ENCODE measurements at places on chromosomes 7 and 10.

DNA sequence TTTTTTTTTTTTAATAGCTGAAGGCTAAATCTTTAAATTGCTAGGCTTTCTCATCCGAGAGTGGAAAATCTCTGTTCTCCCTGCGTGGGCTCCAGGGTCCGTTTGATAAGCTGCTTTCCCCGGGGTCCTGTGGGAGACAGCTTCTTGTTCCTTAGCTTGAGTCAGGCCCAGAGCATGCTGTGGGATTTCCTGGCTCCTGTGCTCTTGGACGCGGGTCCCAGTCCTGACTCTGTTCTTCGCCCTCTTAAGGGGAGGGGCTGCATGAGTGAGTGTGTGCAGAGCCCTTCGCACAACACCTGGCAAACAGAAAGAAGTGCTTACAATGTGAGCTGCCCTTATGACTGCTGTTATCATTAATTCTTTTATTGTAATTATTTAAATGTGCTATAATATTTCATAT, 133.5 kb downstream of the TACC2 start:
- DNase-seq, result no peak

GRCh38 chr7:158274996-158275395, 312.6 kb downstream of the PTPRN2 start:
- DNase-seq, result no peak

DNA sequence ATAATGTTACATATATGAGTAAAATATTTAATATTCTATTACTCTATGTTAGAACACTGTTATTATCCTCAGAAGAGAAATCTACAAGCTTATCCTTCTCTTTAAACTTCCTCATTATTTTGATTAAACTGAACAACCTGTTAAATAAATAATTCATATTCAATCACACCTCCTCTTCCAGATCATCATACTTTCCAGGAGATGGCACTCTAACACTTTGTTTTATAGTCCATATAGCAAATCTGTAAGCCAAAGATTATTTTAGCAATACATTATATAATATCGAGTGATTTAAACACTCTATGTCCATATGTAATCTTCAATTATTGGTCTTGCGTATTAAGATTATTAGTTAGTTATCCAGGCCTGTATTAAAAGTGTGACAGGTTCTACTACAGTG, 694.1 kb downstream of the ANKRD7 start:
- no peak for DNase-seq

DNA sequence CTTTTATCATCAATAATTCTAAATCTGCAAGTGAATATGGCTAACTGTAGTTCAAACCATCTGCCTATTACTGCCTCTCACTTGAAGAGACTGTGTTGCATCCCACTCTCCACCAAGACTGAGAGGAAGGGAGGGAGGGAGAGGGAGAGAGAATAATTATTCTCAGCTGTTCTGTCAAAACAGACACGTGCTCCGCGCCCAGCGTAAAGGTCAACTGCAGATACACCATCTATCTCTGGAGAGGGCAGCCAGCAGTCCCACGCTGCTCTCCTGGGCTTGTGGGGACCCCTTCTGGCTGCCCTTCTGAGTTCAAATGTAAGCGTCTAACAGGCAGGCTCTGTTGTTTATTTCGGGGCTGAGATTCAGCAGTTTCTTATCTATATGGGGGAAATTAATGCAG, 625.5 kb upstream of the GALNT17 start:
- DNase-seq, result no peak

- DNase-seq, result no peak
Observed at GRCh38 chr10:10911035-10911434, 106.6 kb upstream of the CELF2 start.

DNA sequence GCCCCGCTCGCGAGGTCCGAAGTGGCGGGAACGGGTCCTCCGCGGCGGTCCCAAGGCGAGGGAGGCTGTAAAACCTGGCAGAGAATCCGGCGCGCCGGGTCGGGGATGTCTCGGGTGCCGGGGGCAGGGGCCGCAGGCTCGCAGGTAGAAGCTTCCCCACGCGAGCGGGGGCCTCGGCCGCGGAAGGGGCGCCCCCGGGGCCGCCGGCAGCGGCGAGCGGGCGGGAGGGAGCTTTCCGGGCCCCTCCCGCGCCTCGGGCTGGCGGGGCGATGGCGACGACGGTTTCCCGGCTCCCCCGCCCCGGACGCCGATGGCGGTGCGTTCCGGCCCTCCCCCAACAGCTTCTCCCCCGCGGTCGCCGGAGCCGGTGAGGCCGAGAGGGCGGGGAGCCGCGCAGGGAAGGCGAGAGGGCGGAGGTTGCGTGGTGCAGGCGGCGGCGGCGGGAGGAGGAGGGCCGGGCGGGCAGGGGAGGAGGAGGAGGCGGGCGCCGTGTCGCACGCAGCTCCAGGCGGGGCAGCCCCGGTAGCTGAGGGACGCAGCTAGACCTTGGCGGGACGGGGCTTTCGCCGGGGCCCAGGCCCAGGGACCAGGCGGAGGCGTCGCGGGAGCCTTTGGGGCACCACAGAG, at the start of gene CUL1:
CUL1 (plus strand) TSS at position 507 of the 627 bp plus-strand sequence. CDS start 31,220 bp downstream, outside the sequence.
- DNase-seq, result peak; percentile 75

- DNase-seq, result peak; percentile 21
Observed at GRCh38 chr10:132335189-132336063, 3.4 kb downstream of the LRRC27 start.

GRCh38 chr10:44628921-44629320, 244.0 kb upstream of the CXCL12 start:
- no peak for DNase-seq

DNA sequence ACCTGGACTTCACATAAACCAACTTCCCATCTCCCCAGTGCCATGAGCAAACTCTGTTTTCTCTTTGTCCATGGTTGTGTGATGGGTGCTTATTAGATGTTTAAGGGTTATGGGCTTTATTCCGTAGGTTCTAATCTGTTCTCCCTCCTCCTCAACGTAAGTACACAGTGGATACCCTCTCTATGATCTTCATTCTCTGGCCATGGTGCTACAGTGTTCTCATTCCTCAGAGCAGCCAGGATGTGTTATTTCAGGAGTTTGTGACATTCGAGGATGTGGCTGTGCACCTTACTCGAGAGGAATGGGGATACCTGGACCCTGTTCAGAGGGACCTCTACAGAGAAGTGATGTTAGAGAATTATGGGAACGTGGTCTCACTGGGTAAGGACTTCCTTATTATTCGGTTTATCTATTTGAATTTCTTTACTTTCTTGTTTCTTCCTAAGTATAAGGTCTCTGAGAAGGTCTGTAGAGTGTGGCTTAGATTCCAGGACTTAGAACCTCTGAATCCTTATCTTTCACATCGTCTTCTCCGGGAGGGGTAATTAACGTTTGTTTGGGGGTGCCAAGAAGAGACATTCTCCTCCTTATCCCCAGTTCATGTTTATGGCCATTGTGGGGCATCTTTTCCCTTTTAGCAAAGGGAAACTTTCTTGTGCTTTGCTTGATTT, 3.8 kb downstream of the ZNF655 start:
- no peak for DNase-seq

- no peak for DNase-seq
Observed at GRCh38 chr7:132300599-132301277, 275.5 kb downstream of the PLXNA4 start.

DNA sequence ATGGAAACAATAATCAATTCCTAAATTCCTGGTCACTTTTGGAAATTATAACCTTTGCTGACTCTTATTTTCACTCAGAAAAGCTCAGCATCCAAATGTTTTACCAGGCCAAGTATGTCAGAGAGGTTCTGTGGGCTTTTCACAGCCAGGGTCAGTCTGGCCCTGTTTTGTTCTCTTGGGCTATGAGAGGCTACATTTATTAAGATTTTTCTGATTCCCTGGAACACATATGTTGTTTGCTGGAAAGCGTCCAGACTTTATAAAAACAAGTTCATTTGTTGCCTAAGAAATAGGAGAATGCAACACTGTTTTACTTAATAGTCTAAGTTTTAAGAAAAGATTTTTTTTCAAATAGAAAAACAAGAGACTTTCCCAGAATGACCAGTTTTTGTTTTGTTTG, 238.4 kb upstream of the PLXDC2 start:
- no peak for DNase-seq

DNA sequence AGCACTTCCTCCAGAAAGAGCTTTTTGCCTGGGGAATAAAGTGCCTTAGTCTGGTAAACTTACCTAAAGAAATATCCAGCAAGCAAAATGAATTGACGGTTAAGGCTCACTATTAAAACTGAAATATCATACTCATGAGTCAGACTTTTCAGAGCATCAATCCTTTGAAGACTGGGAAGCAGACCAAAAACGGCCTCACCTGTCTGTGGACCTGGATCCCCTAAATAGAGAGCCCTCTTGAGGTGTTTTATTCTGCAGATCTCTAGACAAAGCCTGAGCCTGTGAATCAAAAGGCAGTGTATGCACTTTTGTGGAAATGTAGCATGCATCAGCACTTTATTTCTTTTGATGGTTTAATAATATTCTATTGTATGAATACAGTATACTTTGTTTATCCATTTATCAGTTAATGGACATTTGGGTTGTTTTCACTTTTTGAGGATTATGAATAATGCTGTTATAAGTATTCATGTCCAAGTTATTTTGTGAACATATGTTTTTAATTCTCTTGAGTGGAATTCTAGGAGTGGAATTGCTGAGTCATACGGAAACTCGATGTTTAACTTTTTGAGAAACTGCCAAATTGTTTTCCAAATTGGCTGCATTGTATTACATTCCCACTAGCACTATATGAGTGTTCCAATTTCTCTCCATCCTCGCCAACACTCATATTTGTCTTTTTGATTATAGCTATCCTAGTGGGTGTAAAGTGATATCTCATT, 449.0 kb upstream of the IGFBP3 start:
- DNase-seq, result no peak

GRCh38 chr7:110027385-110027784, 1063.5 kb upstream of the LRRN3 start:
- no peak for DNase-seq

DNA sequence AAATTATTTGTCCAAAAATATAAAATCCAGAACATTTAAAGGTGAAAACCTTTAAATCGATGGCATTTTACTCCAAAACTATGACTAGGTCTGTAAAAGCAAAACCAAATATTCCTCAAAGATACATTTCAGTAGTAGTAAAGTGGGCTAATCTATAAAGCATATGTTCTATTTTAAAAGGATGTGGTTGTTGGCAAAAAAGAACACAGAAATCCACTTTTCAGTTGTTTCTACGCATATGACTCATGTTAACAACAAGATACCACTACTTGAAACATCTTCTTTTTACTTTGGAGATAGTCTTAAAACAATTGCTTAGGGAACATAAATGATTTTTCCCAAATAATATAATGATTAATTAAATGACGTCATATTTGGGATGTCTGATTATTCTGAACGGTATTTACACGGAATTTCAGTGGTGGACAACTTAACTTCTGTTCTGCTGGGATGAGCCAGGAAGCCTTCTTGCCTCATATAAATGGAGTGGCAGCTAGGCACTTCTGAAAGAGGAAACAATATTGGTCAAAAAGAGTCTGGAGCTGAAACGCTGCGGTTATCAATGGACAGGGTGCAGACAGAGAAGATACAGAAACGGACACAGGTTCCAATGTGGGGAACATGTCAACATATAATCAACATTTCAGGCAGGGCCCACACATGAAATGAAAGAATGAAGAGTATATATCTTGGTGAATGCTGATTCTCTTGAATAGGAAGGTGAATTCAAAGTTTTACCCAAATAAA, 78.5 kb downstream of the ETV1 start:
- no peak for DNase-seq
